Right ventricle myocardium inferior (tissue), 1 donor: ENCODE measurements at places on chromosomes 1 and 21. TPM values are rescaled to one million over a fixed set of nuclear protein-coding genes. Genes with fewer than 3 reads are reported as not detected.

The S100A14 gene
- total RNA-seq = 6.3 TPM

The ANGPTL3 gene
- total RNA-seq = not detected

The DYNLT5 gene
- 1.6 TPM for total RNA-seq

The SERPINC1 gene
- 0.46 TPM for total RNA-seq

DNA sequence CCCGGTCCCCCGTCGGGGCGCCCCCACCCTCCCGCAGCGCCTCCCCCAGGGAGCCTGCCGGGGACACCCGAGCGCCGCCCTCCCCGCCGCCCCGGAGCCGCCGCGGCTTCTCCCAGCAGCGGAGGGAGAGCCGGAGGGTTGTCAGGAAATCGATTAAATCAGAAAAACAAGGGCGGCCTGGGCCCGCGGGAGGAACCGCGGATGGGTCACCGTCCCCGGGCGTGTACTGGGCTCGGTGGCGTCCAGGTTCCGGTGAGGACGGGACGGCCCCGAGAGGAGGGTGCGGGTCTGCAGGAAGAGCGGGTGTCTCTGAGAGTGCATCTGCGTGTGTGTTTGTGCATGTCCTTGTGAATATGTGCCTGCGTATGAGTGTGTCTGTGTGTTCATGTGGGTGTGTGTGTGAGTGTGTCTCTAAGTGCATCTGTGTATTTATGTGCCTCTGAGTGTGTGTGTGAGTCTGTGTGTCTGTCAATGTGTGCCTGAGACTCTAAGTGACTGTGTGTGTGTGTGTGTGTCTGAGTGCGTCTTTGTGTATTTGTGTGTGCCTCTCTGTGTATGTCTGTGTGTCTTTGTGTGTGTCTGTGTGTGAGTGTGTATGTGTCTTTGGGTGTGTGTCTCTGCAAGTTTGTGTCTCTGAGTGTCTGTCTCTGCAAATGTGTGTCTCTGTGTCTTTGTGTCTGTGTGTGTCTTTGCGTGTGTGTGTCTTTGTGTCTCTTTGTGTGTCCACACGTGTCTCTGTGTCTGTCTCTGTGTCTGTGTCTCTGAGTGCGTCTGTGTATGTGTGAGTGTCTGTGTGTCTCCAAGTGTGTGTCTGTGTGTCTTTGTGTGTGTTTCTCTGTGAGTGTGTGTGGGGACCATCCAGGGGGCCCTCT is 1.1 kb downstream of the SPSB1 start:
- DNase-seq = no peak

DNA sequence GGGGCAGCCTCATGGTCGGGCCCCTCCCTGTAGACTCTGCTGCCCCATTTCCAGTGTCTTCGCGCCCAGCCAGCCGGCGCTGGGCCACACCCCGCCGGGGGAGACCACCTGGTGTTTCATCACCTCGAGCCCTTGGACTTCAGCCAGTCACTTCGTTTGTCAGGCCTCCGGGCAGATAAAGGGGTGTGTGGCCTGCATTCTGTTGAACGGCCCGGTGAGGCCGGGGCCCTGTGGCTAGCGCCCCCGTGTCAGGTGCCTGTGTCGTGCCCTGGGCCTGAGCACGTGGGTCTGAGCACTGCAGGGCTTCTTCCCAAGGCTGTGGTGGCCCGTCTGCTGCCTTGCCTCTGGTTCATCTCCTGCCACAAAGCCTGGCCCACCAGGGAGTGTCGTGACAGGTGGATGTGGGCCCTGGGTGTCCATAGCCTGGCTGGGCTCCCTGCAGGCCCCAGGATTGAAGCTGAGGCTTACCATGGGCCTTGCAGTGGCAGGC is 65.2 kb upstream of the DIP2A start:
- peak; percentile 49 for DNase-seq

GRCh38 chr1:169795687-169796086 is 980 bp upstream of the METTL18 start:
- DNase-seq = no peak

GRCh38 chr1:185695299-185695698 is 38.9 kb upstream of the HMCN1 start:
- no peak for DNase-seq

- DNase-seq = no peak
Measured at GRCh38 chr1:51372561-51372960, 42.2 kb upstream of the TTC39A start.

DNA sequence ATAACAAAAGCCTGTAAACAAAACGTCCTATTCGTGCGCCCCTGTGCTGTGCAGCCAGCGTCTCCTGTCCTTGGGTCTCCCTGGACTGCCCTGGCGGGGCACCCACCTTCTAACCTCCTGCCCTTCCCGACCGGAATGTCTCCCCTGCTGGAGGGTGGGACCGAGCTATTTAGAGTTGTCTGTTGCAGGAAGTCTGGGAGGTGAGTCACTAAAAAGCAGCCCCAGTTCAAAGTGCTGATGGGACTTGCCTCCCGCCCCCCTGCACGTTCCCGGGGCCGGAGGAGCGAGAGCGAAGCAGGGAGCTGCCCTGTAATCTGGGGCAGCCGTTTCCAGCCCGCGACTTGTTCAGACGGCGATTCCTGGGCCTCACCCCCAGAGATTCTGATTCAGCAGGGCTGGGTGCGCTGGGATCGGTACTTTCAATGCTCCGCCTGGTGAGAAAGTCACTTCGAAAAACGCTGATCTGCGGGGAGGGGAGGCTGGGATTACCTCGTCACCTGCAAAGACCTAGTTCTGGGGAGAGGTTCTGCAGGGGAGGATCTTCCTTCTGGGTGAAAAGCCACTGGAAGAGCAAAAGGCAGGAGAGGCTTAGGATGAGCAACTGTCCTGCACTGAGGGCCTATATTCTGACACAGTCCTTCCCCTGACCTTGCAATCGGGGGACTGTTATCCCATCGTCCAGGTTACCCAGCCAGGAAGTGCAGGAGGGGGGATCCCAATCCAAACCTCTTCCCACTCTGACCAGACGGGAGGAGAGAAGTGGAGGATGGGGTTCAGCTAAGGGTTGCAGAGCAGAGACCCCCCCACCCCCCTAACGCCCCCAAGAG is 1.2 kb upstream of the DHRS3 start:
- peak; percentile 81 for DNase-seq
